D341Med (cell line): ENCODE measurements at places on chromosomes 11 and 22.

GRCh38 chr11:71372693-71373657, 75.2 kb downstream of the DHCR7 start:
- DNase-seq: no peak

- DNase-seq: no peak
Measured at GRCh38 chr11:69870766-69871165, 51.5 kb upstream of the FGF3 start.

DNA sequence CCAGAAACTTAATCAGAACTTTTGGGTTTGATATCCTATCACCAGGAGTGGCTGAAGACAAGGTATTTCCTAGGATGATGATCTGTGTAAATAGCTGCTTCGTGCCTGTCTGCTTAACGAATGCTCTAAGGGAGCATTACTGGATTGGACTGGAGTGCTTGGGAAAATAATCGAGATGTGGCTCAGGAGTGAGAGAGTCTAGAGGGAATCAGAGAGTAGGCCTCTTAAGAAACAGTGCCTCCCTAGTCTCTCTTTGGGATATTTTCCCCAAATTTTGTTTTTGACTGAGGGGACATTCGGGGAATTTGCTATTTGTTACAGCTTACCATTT, 2.5 kb downstream of the MAML2 start:
- DNase-seq: no peak

GRCh38 chr11:91421641-91422040, 803.0 kb upstream of the FAT3 start:
- no peak for DNase-seq

DNA sequence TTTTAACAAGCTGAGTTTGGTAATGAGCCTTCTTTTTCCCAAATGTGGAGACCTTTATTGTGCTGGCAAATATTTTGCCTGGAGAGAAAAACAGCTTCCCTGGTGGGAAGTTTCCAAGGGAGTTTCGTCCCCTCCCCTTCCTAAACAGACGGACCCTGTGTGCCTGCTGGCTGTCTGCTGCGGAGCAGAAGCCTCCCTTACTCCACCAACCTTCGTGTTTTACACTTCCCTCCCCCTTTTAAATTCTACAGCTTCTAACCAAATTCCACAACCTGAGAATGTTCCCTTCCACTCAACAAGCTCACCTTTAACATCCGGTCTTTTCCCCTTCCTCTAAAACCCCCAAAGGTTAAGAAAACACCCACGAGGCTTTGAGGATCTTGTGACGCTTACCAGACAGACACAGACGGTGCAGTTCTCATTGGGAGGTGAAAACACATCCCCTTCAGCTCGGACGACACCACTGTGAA, 17.1 kb downstream of the VWCE start:
- no peak for DNase-seq

- DNase-seq: no peak
Measured at GRCh38 chr11:92451063-92451462, 226.4 kb downstream of the FAT3 start.

- peak; percentile 76 for DNase-seq
Measured at GRCh38 chr22:20436307-20436767, 1.3 kb downstream of the SCARF2 start.

GRCh38 chr11:132576706-132577105, 955.6 kb downstream of the OPCML start:
- peak; percentile 48 for DNase-seq

DNA sequence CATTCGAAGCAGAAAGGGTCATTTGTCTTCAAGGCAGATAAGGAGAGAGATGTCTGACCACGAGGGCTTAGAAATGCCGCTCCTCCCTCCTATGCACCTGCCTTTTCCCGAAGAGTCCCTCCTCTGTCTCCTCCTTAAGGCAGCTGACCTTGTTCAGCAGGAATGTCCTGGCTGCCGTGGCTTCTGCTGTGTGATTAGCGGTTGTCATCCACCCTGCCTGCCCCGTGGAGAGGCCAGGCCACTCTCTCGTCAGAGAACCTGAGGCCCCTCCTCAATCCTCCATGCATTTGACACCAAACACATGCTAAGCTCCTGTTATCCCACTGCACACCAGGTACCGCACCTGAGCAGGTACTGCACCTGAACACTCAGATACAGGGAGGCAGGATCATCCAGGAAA, 834.6 kb downstream of the TBC1D22A start:
- no peak for DNase-seq

GRCh38 chr22:22488736-22489135, 19.8 kb downstream of the ZNF280B start:
- no peak for DNase-seq

DNA sequence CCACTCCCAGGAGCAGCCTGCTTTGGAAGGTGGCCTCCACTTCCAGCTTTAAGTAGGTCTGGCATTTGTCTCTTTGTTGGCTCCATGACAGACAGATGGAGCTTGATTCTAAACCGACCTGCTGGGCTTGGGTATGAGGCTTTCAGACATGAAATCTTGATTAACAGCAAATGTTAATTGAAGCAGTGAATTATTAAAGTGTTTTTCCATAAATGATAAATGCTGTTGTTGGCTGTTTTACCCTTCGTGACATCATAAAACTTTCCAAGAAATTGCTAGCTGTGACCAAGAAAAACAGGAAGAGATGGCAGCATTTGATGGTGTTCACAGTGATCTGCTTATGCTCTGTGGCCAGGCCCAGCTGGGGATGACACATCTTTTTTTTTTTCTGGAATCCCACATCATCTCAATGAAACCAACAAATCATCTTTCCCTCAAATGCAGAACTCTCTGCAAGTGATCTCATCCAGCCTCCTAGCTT, 66.1 kb downstream of the RBMXL2 start:
- DNase-seq: no peak

- DNase-seq: no peak
Measured at GRCh38 chr11:2892967-2893528, 7.5 kb upstream of the CDKN1C start.

- no peak for DNase-seq
Measured at GRCh38 chr11:19691815-19692500, 20.7 kb upstream of the NAV2 start.

DNA sequence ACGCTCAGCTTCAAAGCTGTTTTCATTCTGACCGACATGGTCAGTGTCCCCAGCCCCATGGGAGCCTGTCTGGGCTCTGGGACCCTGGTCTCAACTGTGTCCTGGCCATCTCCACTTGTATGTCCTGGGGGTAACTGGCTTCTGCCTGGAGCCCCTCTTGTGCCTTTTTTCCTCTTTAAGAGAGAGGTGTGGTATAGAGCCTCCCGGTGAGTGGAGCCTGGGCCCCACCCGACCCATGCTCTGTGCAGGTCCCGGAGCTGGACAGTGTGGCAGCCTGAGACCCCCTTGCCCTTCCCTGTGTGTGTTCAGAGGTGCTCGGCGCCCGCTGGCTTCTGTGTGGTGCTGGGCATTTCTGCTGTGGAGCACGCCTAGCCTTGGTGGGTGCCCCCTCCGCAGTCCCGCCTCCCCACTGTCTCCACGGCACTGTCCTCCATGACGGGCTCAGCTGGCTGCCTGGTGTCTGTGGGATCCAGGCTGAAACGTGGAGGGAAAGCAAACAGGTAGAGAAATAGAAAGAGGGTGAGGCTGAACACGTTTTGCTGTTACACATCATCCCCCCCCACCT, 74.9 kb downstream of the PARVB start:
- DNase-seq: no peak

DNA sequence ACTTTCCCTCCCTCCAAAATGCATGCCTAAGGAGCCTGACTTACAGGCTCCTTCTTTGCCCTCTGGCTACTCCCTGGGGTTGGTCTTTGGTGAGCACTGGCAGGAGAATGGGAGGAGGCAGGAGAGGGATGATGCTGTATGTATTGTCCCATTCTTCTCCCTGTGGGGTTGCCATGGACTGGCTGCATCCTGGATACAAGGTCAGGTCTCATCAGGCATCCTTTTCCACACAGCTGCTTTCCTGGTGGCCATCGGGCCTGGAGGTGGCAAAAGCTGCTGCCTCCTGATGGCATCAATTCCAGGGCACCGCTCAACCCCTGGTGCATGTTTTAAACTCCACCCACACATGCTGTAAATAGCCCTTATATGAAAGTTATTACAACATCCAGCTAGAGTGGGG, 257.2 kb downstream of the ETS1 start:
- DNase-seq: no peak

- no peak for DNase-seq
Measured at GRCh38 chr11:80958361-80958760, 1517.5 kb upstream of the TENM4 start.

- DNase-seq: no peak
Measured at GRCh38 chr11:8071616-8072581, 9.1 kb upstream of the TUB start.

DNA sequence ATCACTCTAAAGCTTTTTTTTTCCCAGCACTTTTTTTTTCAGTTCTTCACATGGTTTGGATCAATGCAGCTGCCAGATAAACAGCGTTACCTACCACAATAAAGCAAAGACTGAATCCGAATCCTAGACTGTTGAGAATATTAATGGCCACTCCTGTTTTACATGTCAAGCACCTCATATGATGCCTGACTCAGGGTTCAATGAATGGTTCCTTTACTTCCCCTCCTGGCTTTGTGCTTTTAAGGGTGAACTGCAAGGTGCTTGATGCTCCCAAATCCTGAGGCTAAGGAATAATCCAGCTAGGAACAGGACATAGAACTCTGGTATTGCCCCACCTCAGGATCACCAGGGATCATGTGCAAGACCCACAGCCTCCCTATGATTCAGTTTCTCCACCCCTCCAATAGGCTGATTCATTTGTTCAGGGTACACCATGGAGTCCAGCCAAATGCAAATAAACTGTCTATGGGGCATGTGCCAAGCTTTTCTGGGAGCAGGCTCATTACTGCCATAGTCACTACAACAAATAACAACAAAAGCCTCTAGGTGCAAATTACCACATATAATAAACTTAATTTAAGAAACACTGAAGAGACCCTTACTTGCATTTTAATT, 104.3 kb downstream of the GAB2 start:
- no peak for DNase-seq

DNA sequence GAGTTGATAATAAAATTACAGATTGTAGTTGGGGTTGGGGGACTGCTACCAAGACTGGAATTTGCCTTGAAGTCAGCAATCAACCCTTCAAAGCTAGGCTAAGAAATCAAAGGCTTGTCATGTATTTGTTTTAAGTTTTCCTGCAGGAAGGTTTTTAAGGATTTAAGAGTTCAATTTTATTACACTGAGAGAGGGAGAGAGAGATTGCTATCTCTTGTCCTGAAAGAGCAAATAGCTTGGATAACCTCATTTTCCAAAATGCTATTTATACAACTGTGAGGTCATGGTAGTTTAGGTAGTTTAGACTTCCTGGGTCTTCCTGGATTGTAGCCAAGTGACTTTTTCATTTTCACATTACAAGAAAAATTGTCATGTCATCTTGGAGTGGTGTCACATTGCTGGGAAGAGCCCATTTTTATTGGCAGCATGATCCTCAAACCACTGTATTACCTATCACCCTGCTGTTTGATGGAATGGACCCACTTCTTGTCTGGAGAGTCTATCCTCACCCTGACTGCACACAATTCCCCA, 10.1 kb upstream of the PRSS23 start:
- DNase-seq: no peak

DNA sequence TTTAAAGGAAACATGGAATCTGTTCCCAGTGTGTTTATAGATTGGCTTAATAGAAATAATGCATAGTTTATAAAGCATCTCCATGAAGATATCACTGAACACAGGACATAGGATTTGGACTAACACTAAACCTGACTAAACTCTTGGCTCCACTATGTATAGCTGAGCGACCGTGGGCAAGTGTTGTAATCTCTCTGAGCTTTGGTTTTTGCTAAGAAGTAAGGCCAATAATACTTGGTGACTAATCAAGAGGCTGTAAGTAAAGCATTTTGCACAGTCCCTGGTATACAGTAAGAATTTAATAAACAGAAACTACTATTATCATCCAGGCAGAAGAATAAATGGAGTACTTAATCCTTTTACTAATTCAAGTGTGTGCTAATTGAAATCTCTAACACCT, 125.5 kb upstream of the MTMR2 start:
- no peak for DNase-seq

GRCh38 chr11:2771758-2772466, 72.1 kb upstream of the KCNQ1OT1 start:
- DNase-seq: peak; percentile 41

- no peak for DNase-seq
Measured at GRCh38 chr11:64298966-64299846, 952 bp upstream of the CATSPERZ start.

GRCh38 chr11:72413914-72414628, 20.3 kb downstream of the CLPB start:
- DNase-seq: peak; percentile 88

- no peak for DNase-seq
Measured at GRCh38 chr11:130418756-130419155, 9.7 kb downstream of the ADAMTS8 start.

- no peak for DNase-seq
Measured at GRCh38 chr22:44500599-44500998, 2.6 kb upstream of the RTL6 start.

DNA sequence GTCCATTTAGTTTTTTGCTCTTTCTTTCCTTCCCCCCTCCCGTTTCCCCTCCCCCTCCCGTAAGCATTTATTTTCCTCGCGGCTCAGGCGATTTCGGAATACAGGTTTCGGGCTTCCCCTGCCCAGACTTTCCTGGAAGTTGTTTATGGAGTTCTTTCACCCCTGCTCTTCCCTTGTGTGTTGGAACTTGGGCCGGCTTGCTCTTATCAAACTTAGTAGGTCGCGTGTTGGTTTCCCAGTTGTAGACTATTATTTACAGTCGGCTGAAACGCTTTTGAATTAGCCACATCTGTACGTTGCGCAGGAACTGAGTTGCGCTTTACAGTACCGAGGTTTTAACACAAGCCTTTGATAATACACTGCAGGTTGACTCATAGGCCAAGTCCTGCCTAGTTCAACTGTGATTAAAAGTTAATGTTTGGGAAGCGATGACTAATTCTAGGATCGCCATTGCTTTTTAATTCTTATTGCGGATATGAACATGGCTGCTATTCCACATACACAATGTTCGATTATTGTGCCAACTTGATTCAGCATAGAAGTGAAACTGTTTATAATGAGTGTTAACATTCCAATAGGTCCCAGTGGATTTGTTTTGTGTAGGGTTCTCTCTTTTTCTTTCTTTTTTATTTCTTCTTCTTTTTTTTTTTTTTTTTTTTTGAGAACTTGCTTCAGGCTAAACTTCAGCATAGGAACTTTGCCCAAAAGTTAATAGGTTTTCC, 1.7 kb downstream of the YAP1 start:
- no peak for DNase-seq

- DNase-seq: no peak
Measured at GRCh38 chr11:44351006-44351660, 41.2 kb upstream of the ALX4 start.

GRCh38 chr11:69949327-69949726, 128.8 kb upstream of the ANO1 start:
- DNase-seq: no peak

DNA sequence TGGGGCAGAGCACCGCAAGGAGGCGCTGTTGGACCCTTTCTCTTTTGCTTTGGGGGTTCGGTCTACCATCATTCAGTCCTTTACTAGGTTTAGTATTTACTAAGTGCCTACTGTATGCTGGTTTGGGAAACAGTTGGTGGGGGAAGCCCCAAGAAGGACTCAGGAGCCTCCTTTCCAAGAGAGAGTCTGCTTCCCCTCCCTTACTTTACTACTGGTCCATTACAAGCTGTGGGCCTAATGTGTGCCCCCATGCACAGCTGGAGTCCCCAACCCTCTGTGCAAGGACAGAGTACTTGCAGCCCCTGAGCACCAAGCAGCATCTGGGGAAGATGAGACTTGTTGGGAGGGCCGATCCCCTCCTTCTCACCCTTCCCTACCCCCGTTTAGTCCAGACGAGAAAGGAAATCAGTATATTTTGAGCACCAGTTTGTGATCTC, 876 bp upstream of the UBE2L6 start:
- DNase-seq: no peak

- DNase-seq: no peak
Measured at GRCh38 chr11:111774955-111775710, 8.9 kb upstream of the PPP2R1B start.
